Motor neuron (in vitro differentiated cells): ENCODE measurements at places on chromosomes 1 and 21.

DNA sequence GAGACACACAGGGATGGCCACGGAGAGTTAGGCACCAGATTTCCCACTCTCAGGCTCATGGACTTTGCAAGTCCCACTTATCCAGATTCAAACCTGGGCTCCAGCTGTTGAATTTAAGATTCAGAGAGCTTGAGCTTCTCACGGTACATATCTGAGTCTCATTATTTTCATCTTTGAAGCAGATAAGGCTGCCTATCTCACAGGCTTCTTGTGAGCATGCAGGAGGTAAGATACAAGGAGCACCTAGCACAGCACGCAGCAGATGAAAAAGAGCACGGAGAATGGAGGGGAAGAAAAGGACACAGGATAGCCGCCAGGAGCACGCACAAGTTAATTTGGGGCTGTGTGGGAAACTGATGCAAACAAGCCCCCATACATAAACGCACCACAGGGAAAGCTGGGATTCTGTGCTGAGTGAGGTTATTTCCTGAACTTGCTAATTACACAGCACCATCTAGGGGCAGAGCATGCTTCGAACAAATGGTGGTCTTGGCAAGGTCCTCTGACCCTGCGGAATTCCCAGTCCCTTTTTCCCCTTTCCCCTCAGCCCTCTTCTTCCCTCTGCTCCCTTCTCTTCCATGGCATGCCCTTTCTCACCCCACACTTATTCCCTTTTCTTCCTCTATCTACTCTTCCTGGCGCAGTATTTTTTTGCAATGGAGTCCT lies 134.7 kb upstream of the VANGL1 start:
- no peak for ATAC-seq

DNA sequence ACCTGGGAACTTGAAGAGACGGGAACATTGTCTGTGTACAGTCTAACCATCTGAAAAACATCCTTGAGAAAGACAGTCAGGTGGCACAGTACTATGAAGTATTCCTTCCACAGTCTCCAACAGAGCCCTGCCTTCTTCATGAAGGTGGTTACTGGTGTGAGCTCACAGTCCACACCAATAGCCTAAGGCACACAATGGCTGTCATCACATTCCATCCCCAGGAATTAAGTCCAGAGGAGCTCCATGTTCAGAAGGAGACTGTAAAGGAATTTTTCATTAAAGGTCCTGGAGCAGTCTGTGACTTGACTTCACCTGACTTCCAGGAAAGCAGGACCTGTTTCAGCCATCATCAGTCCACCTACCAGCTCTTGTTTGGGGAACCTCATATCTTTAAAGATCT lies 180.2 kb downstream of the C1orf21 start:
- no peak for ATAC-seq

GRCh38 chr21:42616941-42617340 lies 36.5 kb upstream of the PDE9A start:
- ATAC-seq: no peak

- peak; percentile 84 for ATAC-seq
These were observed at the start of gene BTF3L4 for GRCh38 chr1:52056163-52056936. Gene BTF3L4 (plus strand): TSS chr1:52056295. CDS start chr1:52059848, 3,553 bp downstream.

GRCh38 chr1:94285031-94285654 lies 47.8 kb upstream of the ARHGAP29 start:
- no peak for ATAC-seq

DNA sequence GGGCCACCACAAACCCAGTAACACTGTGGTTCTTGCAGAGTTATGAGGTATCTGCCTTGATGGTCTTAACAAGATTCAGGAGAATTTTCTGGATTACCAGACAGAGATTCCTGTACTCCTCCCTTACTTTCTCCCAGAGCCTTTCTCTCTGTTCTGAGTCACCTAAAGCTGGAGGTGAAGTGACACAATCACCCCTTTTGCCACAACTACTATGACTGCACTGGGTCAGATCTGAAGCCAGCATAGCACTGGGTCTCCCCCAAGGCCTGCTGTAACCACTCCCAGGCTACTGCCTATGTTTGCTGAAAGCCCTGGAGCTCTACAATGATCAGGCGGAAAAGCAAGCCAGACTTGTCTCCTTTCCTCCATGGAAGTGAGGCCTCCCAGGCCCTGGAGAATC lies 156.7 kb upstream of the NEGR1 start:
- ATAC-seq: no peak

- no peak for ATAC-seq
These were observed 844 bp upstream of the PLD5 start for GRCh38 chr1:242525360-242525722.

- no peak for ATAC-seq
These were observed 125.9 kb downstream of the HFM1 start for GRCh38 chr1:91278754-91279153.

DNA sequence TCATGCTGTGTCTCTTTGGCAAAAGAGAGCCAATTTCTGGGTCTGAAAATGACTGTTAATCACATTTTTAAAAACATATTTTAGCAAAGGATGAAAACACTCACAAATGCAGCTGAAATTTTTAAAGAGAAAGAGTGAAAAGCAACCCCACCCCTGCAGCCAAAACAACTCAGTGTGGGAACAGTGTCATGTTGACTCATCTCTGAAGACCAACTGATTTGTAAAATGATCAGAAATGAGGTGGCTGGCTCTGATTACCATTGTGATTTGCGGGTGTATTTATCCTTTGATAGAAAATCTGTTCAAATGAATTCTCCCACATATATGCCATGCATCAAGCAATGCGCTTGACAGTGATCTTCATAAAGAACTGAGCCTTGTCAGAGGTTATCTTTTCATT lies 287.0 kb upstream of the ESRRG start:
- no peak for ATAC-seq

- peak; percentile 8 for ATAC-seq
These were observed 19.9 kb upstream of the SAMD11 start for GRCh38 chr1:903721-904271.

DNA sequence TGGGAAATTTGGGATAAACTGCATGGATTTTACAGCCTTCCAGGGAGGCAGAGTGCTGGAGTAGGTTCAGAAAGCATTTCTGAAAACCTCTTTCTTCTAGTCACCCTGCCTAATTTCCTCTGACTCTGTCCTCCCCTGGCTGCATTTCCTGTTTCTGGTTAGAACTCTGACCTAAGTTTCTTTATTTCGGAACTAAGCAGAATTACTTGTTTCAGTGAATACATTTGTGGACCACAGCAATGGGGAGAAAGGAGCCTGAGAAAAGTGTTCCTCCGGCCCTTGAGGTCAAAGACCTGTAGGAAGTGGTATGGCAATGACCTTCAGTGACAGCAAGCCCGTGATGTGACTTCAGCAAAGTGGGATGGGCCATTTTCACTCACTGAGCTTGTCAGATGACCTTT lies 173.4 kb upstream of the RUNX1 start:
- ATAC-seq: no peak

DNA sequence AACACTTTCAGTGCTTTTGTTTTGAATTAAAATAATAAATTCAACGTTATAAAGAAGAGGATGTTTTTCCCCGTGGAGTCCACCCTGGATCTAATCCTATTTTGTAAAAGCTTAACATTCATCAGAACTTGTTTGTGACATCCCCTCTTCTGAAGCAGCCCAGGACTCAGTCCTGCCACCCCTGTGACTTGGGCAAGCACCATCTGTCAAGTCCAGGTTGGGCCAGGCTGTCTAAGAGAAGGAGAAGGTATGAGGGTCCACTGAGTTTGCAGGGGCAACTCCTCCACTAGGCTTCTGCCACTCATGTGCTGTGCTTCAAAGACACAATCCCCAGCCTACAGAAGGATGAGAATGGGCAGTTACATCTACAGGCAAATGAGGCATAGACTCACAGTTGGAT lies 59.7 kb downstream of the MT1HL1 start:
- no peak for ATAC-seq

DNA sequence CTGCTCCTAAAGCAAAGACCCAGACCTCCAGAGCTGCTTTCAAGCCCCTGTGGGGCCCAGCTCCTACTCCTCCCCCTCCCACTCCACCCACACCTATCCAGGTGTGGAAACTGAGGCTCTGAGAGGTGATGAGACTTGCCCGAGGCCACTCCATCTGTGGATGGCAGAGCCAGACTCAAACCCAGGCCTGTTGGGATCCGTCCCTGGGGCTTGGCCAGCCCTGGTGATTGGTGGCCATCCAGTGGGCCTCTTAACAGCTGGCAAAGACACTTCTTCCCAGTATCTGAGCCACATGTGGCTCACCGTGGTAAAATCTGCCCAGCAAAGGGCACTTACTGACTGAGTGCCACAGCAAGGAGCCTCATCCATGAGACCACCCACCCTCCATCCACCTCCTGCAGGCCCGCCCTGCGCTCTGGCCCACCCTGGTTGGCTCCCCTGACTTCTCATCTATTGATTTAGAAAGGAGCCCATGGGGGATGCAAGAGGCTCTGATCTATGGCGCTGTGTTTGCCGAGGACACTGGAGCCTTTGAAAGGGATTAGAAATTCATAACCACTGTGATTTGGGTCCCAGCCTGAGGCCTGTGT lies 398.5 kb downstream of the PTPRU start:
- no peak for ATAC-seq

DNA sequence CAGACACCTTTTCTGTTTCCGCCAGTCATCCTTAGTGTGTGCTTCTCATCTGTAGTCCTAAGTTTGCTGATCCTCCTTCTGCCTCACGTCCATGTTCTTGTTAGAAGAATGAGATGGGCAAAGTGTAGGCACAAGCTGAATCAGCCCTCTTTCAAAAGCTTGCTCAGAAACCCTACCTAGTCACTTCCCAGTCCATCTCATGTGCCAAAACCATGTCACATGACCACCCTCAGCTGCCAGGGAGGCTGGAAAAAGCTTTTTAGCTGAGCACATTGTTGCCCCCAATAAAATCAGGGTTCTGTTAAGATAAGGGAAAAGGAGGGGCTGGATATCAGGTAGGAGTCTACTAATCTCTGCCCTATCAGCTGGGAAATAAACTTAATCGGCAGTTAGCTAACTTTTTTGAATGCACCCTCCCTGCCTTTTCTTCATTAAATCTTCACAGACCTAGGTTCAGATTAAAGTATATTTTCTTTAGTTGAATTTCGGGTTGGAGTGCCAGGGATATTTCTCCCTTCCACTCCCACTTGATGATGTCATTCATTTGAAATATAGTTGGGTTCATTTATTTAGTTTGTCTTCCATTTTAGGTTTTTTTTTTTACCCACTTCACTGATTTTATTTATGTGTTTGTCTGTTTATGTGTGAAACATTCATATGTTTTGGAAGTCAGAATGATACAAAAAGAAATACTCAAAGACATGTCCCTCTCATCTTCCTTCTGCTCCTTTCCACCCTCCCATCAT lies 129.2 kb downstream of the ROR1 start:
- ATAC-seq: no peak

DNA sequence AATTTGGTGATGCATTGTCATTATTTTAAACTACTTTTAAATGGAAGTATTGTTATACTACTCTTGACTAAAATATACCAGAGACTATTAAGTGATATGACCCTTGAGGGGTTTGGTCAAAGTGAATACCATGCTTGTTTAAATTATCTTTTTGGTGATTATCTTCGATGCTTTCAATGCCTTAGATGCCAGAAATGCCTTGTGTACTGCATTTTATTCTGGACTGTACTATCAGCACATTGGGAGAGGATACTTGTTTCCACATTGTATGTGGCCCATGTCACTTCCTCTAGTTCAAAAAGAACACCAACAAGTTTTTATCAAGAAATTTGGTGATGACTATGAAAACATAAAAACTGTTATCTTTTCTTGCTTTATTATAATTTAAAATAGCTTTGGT lies 16.3 kb downstream of the MAP3K7CL start:
- no peak for ATAC-seq

- ATAC-seq: no peak
These were observed 276.9 kb upstream of the SNX7 start for GRCh38 chr1:98384461-98385141.

DNA sequence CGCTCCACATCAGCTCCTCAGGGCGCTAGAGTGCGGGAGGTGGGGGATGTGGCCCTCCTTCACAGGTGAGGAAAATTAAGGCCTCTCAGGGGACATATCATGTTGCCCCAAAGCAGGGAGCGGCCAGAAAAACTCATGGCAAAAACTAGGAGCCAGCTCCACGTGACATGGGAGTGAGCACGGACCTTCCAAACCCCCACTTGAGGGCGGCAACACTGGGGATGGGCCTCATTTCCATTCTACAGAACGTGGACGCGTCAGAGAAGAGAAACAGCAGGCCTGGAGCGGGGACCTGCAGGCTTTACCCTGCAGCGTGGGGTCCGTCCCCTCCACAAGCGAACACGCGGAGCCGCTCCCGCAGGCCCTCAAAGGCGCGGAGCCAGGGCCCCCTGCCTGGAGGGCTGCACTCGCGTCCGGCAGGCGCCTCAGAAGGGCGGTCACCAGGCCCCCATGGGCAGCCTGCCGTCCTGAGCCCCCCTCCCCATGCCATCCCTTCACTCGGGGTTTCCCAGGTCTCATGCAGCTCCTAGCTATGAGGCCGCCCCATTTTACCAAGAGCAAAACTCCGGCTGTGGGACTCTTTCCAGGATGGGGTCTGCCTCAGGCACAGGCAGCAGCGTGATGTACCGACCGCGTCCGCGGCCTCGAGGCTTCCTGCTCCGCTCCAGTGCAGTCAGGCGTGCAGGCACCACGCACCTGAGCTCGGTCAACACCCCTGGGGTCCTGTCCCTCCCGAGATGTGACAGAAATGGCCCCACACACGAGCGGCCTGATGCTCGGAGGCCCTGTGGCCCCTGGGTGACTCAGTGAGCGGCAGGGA lies 5.5 kb downstream of the CFAP410 start:
- no peak for ATAC-seq

DNA sequence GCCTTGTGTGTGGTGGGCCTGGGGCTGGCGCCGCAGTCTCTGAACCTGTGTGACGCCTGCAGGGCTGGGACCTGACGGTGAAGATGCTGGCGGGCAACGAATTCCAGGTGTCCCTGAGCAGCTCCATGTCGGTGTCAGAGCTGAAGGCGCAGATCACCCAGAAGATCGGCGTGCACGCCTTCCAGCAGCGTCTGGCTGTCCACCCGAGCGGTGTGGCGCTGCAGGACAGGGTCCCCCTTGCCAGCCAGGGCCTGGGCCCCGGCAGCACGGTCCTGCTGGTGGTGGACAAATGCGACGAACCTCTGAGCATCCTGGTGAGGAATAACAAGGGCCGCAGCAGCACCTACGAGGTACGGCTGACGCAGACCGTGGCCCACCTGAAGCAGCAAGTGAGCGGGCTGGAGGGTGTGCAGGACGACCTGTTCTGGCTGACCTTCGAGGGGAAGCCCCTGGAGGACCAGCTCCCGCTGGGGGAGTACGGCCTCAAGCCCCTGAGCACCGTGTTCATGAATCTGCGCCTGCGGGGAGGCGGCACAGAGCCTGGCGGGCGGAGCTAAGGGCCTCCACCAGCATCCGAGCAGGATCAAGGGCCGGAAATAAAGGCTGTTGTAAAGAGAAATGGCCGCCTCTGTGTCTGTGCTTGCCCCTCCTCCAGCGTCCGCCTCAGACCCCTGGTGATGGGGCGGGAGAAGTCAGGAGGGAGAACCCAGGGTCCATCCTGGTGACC lies 788 bp downstream of the ISG15 start:
- no peak for ATAC-seq

GRCh38 chr1:116179964-116180363 lies 68.8 kb downstream of the MAB21L3 start:
- peak; percentile 53 for ATAC-seq

DNA sequence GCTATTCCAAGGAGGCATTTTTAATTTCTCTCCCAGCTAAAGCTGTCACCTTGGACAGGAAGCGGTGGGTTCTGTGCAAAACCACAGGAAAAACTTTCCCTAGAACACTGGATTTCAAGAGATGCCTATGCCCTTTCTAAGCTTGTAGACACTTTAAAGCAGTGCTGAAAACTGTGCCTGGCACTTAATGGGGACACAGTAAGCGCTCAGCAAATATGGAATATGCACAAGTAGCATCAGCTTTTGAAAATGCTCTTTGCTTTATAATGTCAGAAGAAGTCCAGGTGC lies 50.9 kb upstream of the TARBP1 start:
- no peak for ATAC-seq
